ENCODE measurements at places on chromosomes 7 and 10.

GRCh38 chr7:7180725-7181449 lies 1.5 kb upstream of the C1GALT1 start:
- DNase-seq = no peak

DNA sequence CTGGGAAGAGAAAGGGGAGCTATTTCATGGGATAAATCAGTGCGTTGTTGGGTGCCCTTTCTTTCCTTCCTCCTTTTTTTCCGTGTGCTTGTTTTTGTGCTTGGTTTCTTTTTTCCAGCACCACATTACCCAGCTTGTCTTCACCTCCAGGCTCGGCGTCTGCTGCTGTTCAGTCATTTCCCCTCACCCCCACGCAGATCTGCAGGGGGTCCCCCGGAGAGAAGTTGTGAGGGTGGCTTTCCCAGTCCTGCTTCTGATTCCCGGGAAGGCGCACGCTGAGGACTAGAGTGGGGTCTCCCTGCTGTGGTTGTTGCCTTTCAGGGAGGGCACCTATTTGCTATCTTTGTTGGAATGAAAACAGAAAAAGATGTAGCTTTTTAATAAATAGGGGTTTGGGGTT lies 1.6 kb downstream of the CAMK1D start:
- no peak for DNase-seq

- DNase-seq = no peak
Measured at GRCh38 chr7:117564080-117564479, 84.3 kb downstream of the CFTR start.

GRCh38 chr7:128940494-128941322 lies 3.0 kb downstream of the IRF5 start:
- no peak for DNase-seq

DNA sequence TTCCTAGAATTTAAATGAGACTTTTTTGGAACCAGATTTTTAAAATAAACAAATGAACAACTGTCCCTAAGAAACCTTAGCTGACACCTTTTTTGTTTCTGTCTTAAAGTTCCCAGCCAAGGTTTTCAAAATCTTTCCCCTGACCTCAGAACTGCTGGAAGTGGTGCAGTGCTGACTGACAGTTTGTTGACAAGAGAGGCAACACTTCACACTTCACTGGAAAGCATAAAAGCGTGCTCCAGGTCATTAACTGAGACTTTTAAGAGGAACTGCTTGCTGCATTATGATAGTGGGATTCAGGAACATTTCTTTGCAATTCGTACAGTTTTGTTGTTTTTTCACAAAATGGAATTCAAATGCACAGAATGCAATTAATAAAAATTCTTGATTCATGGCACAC lies 36.2 kb downstream of the SYPL1 start:
- no peak for DNase-seq

GRCh38 chr10:1050554-1050953 lies 1.6 kb upstream of the IDI1 start:
- no peak for DNase-seq

- DNase-seq = no peak
Measured at GRCh38 chr7:128361411-128362379, at the start of gene PRRT4. Gene PRRT4, minus strand, starts transcription at chr7:128361690.

GRCh38 chr10:125672884-125673283 lies 10.1 kb downstream of the TEX36 start:
- no peak for DNase-seq

- no peak for DNase-seq
Measured at GRCh38 chr7:17342756-17343155, 44.3 kb downstream of the AHR start.

DNA sequence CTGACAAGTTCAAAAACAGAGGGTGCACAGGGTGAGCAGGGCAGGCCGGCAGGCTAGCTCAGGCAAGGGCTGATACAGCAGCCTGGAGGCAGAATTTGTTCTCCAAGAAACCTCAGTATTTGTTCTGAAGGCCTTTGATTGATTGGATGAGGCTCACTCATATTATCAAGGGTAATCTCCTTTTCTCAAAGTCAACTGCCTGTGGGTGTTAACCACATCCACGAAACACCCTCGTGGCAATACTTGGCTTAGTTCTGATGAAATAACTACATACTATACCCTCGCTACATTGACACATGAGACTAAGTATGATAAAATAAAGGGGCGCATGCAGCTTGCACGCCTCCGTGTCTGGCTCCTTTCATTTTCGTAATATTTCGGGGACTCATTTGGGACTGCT lies 4.4 kb upstream of the PPP2R2D start:
- peak; percentile 22 for DNase-seq

Data from stimulated activated CD8-positive, alpha-beta memory T cell treated with anti-CD3 and anti-CD28 coated beads, Interleukin-2, amount 100 ng/mL, for 1 hour (primary cell).